ENCODE measurements at places on chromosomes 5 and 9.

DNA sequence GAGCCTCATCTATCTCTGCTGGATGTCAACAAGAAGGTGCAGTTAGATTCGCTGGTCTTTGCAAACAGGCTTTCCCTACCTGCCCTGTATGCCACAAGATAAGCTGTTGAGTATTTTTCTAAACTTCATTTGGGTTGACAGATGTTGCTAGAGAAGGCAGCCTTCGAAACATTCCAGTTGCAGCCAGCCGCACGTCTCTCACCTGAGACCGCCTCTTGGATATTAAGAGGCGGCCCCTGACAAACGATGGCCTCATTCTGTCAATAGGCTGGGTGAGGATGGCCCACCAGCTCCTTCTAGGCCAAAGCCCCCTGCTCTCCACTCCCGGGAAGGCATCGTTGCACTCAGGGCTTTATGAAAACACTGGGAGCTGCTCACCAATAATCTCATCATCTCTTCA lies 181.6 kb downstream of the DAB2IP start:
- no peak for DNase-seq

- DNase-seq = no peak
Measured at GRCh38 chr5:156456857-156457256, 129.9 kb downstream of the SGCD start.

- DNase-seq = no peak
Measured at GRCh38 chr5:101561018-101561417, 657.9 kb upstream of the ST8SIA4 start.

- DNase-seq = no peak
Measured at GRCh38 chr5:6652025-6652424, 18.8 kb downstream of the SRD5A1 start.

GRCh38 chr9:135850737-135851136 lies 56.6 kb downstream of the CAMSAP1 start:
- no peak for DNase-seq

DNA sequence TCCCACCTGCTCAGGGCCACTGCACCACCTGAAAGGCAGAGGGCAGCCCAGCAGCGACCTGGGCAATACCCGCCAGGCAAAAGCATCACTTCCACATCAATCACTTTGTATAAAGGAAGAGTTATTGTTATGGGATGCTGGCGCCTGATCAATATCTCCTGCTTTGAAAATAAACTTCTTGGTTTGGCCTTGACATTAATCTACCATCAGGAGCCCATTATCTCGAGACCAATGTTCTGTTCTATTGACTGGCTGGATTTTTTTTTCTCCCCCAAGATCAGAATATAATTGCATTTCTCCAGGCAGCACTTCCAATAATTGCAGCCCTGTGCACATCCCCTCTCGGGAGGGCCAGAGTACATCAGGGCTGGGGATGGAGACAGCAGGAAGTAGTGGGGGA lies 44.4 kb upstream of the SAP30L start:
- DNase-seq = no peak

GRCh38 chr9:115551396-115551795 lies 433.4 kb upstream of the TNC start:
- no peak for DNase-seq

DNA sequence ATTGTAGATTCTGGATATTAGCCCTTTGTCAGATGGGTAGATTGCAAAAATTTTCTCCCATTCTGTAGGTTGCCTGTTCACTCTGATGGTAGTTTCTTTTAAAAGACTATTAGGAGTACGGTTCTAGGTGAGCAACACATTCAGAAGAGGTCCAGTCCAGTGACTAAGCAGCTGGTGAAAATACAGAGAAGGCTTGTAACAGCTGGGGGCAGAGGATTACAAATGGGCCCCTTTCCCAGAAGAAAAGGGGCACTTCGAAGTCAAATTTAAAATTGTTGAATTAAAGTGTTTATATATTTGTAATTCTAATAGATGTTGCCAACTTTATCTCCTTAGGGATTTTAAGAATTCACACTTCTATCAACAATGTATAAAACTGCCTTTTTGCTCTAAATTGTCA lies 720.5 kb downstream of the TLE4 start:
- DNase-seq = no peak

DNA sequence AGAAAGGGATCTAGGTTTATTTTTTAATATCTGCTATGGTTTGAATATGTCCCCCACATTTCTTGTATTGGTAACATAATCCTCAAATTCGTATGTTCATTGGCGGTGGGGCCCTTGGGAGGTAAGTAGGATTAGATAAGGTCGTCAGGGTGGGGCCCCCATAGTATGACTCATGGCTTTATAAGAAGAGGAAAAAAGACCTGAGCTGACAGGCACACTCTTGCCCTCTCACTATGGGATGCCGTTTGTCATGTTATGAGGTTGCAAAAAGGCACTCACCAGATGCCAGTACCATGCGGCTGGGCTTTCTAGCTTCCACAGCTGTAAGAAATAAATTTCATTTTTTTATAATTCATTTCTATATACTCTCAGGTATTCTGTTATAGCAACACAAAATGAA lies 67.3 kb upstream of the SGCD start:
- no peak for DNase-seq

- DNase-seq = no peak
Measured at GRCh38 chr5:80343067-80343466, 23.3 kb downstream of the SPZ1 start.

DNA sequence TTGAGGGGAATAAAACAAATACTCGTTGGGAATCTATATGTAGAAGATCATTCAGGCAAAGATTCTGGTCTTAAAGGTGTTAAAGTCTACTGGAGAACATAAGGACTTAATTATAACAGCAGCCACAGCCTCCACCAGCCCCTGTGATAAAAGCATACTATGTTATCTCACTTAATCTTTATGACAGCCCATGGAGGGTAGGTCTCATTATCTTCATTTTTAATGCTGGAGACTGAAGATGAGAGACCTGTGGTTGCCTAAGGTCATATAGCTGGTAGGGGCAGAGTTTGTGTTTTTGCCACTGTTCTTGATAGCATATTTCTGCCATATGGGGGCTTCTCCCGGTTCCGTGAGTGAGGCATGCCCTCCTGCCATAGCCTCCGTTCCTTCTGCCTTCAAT lies 88.7 kb downstream of the TRIO start:
- no peak for DNase-seq

DNA sequence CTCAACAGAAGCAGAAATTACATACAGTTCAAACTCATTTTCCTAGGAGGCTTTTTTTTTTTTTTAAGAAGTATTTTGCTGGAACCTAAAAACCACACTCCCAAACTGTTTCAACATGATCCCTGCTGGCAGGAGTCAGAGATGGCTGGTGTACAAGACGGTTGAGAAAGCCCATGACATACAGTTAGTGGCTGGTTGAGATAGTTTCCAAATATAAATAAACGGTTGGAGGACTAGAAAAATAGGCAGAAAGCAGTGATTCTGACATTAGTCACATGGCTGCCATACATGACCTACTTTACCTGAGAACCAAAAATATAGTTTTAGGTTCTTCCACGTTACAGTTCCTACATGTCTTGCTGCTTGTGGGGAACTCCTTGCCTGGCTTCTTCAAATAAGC lies 31.7 kb upstream of the BASP1 start:
- DNase-seq = no peak

DNA sequence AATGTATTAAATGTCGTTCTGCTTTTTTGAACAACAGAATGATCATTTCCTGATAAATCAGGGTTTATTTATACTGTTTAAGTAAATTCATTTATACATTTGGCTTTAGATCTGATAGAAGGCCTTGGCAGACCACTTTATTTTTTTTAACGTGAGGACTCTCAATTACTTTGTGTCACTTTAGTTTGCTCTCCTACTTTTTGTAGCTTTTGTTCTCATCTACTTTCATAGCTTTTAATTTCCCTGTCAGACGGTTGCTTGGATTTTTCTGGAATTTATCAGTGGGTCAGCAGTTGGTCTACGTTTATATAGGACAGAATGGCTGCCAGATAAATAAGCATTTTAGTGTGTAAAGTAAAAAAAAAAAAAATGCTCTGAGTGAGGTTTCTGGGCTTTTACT lies 902.3 kb upstream of the DMAC1 start:
- DNase-seq = no peak

- DNase-seq = peak; percentile 24
Measured at GRCh38 chr5:142900927-142901326, 130.8 kb downstream of the ARHGAP26 start.

GRCh38 chr9:72982146-72982799 lies 29.4 kb upstream of the ALDH1A1 start:
- DNase-seq = no peak

DNA sequence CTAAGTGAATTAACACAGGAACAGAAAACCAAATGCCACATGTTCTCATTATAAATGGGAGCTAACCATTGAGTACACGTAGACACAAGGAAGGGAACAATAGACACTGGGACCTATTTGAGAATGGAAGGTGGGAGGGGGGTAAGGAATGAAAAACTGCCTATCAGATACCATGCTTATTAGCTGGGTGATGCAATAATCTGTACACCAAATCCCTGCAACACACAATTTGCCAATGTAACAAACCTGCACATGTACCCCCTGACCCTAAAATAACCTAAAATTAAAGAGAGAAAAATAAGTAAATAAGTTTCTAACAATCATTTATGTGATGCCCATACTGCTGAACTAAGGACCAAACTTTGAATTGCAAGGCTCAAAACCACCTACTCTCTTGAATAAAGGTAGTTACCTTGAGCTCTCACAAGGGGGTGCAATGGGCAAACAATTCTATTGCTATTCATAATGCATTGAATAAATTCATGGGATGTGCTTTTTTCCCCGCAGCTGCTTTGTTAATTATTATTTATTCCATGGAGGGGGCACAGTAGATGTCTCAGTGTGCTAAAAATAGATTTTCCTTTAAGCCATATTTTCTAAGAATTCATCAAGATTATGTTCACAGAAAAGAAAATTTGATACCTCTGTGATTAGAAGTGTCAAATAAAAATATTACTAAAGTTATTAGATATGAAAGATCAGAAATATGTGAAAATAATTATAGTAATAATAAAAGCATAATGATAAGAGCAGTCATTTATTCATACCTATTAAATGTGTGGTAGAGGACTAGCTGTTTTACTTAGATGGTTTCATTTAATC lies 76.2 kb upstream of the PTPN3 start:
- DNase-seq = peak; percentile 39

DNA sequence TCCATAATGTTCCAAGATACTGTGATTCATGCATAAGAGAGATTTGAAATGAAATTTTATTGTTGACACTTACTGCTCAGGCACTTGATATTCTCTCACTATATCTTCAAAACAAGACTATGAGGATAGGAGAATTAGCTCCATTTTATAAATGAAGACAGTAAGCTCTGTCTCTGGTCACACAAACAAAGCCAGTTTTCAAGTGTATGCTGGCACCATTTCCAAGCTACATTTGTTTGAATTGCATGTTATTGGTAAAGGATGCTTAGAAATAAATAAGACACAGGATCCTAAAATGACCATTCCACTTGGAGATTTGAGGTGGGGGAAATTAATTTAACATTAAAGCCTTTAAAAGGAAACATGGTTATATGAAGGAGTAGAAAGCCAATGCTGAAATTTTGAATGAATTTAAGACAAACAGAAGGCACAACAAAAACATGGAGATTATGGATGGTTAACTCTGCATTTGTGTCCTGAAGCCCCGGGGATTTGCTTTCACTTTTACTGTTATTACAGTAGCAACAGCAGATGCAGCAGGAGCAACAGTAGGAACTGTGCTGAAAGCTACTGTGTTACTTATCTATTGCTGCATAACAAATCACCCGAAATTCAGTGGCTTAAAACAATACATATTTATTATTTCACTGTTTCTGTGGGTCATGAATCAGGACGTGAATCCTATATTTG lies 79.7 kb upstream of the ASTN2 start:
- DNase-seq = no peak

DNA sequence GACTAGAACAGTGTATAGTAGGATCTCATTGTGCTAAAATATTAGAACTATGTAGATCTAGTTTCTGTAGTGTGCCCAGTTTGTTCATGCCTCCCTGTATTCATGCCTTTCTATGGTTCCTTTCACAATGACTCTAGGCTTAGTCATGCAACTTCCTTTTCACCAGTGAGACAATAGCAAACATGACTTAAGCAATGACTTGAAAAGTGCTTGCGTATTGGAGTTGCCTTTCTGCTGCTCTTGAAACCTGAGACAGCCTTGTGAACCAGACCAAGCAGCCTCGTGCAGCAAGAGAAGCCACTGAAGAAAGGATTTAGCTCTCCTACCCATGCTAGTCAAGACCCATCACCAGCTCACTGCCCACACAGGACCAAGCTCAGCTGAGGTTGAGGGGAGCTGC lies 294.5 kb upstream of the TAS2R1 start:
- DNase-seq = peak; percentile 84

DNA sequence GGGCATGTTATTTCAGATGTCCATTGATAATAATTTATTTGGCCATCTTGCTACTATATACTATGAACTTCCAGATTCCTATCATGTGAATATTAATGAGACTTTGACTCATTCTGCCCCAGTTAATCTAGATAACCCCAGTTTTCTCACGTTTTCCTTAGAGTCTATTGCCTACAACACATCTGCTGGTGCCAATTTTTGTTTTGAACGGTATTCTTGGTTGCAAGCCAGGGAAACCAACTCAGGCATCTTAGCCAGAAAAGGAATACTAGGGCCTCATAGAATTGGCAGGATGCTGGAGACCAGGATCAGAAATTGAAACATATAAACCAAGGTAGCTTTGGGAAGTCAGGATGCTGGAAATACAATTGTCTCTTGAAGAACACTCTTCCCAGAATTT lies 28.0 kb upstream of the NPR3 start:
- no peak for DNase-seq

GRCh38 chr5:150441813-150442698 lies 7.5 kb downstream of the RPS14 start:
- DNase-seq = no peak

- no peak for DNase-seq
Measured at GRCh38 chr5:2740876-2741555, 10.5 kb downstream of the IRX2 start.

DNA sequence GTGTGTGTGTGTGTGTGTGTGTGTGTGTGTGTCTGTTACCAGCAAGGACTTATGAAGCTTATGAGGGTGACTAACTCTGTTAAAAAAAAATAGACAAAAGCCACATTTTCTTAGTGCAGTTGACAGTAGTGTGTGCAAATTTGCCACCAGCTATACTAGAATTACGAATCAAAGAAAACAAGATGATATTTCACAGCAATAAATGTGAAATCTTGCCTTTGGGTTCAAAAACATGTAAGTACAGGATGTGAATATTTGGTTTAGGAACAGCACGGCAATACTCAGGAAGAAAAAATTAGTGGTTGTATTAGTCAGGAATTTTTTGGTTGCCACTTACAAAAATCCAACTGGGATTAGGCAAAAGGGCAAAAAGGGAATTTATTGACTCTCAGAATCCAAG lies 117.4 kb downstream of the NPR3 start:
- DNase-seq = no peak
